ENCODE measurements at places on chromosomes 5 and 9.

GRCh38 chr9:124778575-124779367 is 1.8 kb downstream of the OLFML2A start:
- no peak for DNase-seq

GRCh38 chr5:132203464-132203818 is 24.2 kb downstream of the P4HA2 start:
- DNase-seq: no peak

DNA sequence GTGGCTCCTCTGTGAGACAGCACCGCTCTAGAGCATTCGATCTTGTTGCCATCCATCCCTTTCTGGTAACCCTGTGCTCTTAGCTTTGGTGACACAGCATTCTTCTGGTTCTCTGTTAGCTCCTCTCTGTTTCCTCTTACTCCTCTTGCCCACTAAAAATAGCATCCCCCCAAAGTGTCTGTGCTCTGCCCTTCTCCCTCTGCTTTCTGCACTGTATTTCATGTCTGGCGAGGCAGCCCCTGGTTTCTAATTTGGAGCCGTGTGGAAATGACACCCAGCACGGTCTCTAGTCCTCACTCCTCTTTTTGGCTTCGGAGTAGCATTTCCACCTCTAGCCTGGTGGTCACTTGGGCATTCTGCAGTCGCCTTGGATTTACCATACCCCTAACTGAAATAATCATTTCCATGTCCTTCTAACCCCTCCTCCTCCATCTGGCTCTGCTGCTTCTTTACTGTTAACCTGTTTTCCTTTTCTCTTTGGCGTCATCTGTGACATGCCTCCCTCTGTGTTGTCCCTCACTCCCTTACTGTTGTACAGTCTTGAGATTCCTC is 23.8 kb downstream of the NPR3 start:
- DNase-seq: no peak

DNA sequence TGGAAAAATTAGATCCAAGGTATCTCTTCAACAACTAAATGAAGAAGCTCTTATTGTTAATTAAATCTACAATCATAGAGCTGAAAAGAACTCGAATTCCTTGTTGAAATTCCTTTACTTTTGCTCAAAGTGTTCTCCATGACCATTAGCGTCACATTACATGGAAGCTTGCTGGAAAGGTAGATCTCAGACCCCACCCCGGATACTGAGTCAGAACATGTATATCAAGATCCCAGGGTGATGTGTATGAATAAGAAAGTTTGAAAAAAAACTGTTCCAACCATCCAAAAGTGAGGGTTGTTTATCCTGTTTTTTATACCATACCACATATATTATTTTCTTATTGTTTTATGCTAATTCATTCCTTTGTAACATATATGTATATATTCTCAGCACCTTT is 237.1 kb upstream of the PUM3 start:
- DNase-seq: no peak

DNA sequence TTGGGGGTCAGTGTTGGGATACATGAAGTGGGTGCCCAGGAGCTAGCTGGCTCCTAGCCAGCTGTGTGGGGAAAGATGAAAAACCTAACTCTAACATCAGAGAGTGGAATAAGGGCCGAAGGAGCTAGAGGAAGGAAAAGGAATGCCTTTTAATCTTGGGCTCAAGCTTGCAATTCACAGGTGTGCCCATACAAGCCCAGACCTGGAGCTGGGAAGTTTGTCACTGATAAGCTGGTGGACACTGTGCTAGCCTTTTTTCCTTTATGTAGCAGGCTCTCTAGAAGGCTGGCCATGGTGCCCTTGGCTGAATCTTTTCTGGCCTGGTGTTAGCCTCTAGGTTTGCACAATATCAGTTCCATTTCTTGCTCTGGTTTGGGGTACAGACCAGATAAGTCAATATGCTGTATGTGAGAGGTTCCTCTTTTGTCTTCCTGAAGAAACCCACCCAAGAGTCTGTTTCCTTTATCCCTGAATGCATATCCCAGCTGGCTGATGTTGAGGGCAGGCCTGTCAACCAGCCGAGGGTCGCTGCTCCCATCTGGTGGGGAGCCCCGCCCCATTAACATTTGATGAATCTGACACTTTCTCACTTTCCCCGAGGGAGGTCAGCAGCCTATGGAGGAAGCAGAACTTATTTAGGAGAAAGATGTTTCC is 92.4 kb upstream of the CXCL14 start:
- DNase-seq: no peak

DNA sequence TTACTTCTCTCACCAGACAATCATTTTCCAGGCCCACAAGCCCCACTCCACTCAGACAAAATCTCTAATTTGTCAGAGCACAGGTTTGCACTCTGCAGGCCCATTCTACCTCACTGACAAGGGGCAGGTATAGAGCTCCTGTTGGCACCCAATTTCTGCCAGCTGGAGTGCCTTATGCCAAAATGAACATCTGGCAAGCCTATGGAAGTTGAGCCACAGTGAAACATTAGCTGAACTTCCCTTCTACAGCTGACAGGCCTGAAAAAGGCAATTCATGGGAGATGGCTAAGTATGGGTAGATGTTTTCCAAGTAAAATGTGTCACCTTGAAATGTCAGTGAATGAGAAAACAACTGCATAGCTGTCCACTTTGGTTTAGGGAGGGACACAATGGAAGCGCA is 87.0 kb downstream of the SPOCK1 start:
- no peak for DNase-seq

GRCh38 chr5:89374144-89374784 is 491.3 kb upstream of the MEF2C start:
- no peak for DNase-seq

DNA sequence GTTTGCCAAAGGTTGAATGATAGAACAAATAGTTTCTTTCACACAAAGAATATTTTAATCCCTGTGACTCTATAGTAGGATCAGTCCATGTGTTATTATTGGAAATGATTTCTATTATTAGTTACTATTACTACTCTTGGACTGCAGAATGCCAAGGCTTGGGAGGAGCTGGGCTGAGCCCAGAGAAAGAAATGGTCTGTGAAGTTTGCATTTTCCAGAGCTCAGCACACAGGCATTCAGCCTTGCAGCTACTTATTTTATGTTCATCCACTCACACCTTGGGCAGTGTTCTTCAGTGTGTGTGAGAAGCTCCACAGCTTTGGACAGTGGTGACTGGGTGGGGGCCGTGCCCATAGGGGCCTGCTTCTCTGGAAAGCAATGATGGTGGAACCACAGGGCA is 583.1 kb downstream of the CCDC171 start:
- DNase-seq: no peak

GRCh38 chr5:97844797-97845196 is 661.8 kb upstream of the RIOK2 start:
- DNase-seq: no peak

- DNase-seq: no peak
Measured at GRCh38 chr5:75012748-75013147, 39.6 kb downstream of the GCNT4 start.

- DNase-seq: peak; percentile 75
Measured at GRCh38 chr9:131046581-131047202, 37.7 kb downstream of the LAMC3 start.

DNA sequence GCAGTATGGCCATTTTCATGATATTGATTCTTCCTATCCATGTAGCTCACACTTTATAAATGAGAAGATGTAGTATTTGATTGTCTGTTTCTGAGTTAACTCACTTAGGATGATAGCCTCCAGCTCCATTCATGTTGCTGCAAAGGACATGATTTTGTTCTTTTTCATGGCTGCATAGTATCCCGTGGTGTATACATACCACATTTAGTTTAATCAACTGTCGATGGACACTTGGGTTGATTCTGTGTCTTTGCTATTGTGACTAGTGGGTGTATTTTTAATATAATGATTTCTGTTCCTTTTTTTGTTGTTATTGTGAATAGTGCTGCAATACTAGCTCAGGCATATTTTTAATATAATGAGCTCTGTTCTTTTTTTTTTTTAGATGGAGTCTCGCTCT is 560.3 kb upstream of the ZNF608 start:
- DNase-seq: no peak

DNA sequence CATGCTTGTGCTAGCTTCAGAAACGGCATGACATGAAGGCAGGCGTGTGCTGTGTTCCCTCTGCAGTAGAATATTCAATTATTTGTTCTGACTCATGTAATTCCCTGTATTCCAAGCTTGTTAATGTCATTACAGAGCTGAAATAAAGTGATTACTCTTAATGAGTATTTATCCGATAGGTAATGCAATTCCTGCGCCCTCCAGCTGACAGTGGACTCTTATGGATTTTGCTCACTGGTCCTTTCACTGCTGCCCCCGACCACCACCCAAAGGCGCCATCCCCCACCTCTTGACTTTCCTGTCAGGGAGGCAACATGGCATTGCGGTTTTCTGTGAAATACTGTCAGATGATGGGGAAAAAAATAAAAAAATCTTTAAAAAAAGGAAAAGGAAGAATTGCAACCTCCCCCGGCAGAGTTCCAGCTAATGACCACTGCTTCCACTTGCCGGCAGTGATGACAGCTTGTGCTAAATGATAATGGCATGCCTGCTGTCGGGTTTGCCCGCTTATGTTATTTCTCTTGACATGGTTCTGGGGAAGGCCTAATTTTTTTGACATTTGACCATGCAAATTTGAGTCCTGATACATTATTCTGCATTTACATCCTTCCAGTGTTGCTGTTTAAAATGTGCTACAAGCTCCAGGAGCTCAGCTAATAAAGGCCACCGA is 335.3 kb upstream of the ADAMTS16 start:
- no peak for DNase-seq

- no peak for DNase-seq
Measured at GRCh38 chr5:119354537-119355243, 1.1 kb upstream of the TNFAIP8 start.

GRCh38 chr5:139711067-139711905 is 63.1 kb downstream of the CXXC5 start:
- DNase-seq: no peak

- DNase-seq: peak; percentile 33
Measured at GRCh38 chr5:56815658-56816545, 553 bp downstream of the MAP3K1 start.

DNA sequence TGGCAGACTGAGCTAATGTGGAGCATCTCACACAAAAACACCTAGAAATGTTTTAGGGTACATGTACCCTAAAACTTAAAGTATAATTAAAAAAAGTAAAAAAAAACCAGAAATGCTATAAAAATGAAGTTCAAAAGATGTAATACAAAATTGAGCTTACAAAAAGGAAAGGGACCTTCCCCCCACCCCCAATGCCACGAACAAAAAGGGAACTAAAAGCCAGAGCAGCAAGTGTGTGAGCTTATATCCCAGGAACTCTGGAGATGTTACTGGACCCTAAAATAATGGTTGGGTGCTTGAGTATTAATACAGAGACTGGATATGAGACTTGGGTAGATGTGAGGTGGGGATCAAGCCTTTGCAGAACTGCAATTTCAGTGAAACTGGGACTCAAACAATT is 11.0 kb downstream of the SPATA9 start:
- no peak for DNase-seq

- no peak for DNase-seq
Measured at GRCh38 chr5:149581931-149582768, 852 bp downstream of the ARHGEF37 start.

DNA sequence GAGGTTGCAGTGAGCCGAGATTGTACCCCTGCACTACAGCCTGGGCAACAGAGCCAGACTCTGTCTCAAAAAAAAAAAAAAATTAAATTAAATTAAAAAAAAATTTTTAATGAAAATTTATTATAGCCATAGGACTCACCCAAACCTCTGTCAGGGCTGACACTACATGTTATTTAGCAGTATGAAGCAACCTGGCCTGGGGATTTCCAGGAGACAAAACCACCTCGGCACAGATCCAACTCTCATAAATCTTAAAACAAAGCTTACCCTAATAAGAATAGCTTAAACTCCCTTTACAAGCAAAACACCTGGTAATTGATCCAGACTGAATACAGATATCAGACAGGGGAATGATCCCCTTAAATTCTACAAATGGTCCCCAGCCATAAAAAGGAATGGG is 38.4 kb downstream of the PPP1R2B start:
- DNase-seq: no peak

Measured in HuH-7.5 (cell line).